ENCODE measurements at places on chromosomes 5 and 9. TPM values are rescaled to one million over a fixed set of nuclear protein-coding genes. Genes with fewer than 3 reads are reported as not detected.

ABCA1 gene
- total RNA-seq, result 212 TPM

PCDHGB7 gene
- total RNA-seq, result 16.4 TPM

GABRA1 gene
- not detected for total RNA-seq

GLDC gene
- total RNA-seq, result 0.58 TPM

ZBED3 gene
- total RNA-seq, result 2.8 TPM

OSMR gene
- total RNA-seq, result 73.0 TPM

SNCB gene
- total RNA-seq, result 0.33 TPM

TXNDC8 gene
- not detected for total RNA-seq

SPAAR gene
- not detected for total RNA-seq

ALDH1A1 gene
- total RNA-seq, result 10.8 TPM

TTC1 gene
- 41.0 TPM for total RNA-seq

CKMT2 gene
- total RNA-seq, result 11.2 TPM

IGIP gene
- 11.9 TPM for total RNA-seq

FUT7 gene
- total RNA-seq, result not detected

GLIPR2 gene
- total RNA-seq, result 62.5 TPM

SPINK7 gene
- total RNA-seq, result not detected

EPB41L4B gene
- total RNA-seq, result 0.15 TPM

KLF4 gene
- 60.2 TPM for total RNA-seq

GRXCR2 gene
- total RNA-seq, result not detected

STARD4 gene
- total RNA-seq, result 93.4 TPM

SLC4A9 gene
- total RNA-seq, result not detected

MACIR gene
- 7.7 TPM for total RNA-seq

IL4 gene
- total RNA-seq, result not detected

NR6A1 gene
- total RNA-seq, result 0.44 TPM

CCNI2 gene
- total RNA-seq, result not detected

FGF1 gene
- total RNA-seq, result 2.6 TPM

SERF1A gene
- 4.1 TPM for total RNA-seq

DOK3 gene
- 1.8 TPM for total RNA-seq

MYMK gene
- not detected for total RNA-seq

PCDHA11 gene
- total RNA-seq, result 0.50 TPM

OBP2A gene
- total RNA-seq, result not detected

PCDHAC2 gene
- total RNA-seq, result under 0.01 TPM

ZNF354C gene
- total RNA-seq, result 7.9 TPM

ADRB2 gene
- total RNA-seq, result 1.3 TPM

PLPPR1 gene
- not detected for total RNA-seq

ANGPTL2 gene
- total RNA-seq, result 184 TPM

PCDHA1 gene
- total RNA-seq, result not detected

AQP3 gene
- total RNA-seq, result 21.2 TPM

AFAP1L1 gene
- 5.1 TPM for total RNA-seq

TMEM252 gene
- not detected for total RNA-seq

IFNA13 gene
- total RNA-seq, result not detected

IL7R gene
- total RNA-seq, result 2.2 TPM

PCDHGC4 gene
- 6.0 TPM for total RNA-seq

MRRF gene
- 36.7 TPM for total RNA-seq

CRHBP gene
- total RNA-seq, result 3.5 TPM

C5orf52 gene
- not detected for total RNA-seq

SELENOP gene
- 703 TPM for total RNA-seq

SH3GL2 gene
- 0.15 TPM for total RNA-seq

FYB1 gene
- total RNA-seq, result under 0.01 TPM

FEM1C gene
- total RNA-seq, result 44.2 TPM

CBY3 gene
- total RNA-seq, result not detected

COMMD10 gene
- 29.6 TPM for total RNA-seq

HARS1 gene
- 70.6 TPM for total RNA-seq

KCNN2 gene
- total RNA-seq, result 0.44 TPM

NR5A1 gene
- not detected for total RNA-seq

NFIB gene
- 40.7 TPM for total RNA-seq

HTR4 gene
- total RNA-seq, result not detected

KIF4B gene
- total RNA-seq, result 0.15 TPM

Data from smooth muscle cell of trachea (primary cell).